ENCODE measurements at places on chromosomes 7 and 10.
A peak's percentile ranks its signal among the peaks of the same experiment; 100 is the strongest.

- DNase-seq = no peak
Measured at GRCh38 chr10:130707389-130707979, 571.3 kb downstream of the GLRX3 start.

- DNase-seq = no peak
Measured at GRCh38 chr10:62794306-62794705, 10.2 kb upstream of the ADO start.

GRCh38 chr7:11217848-11218565 is 244.3 kb downstream of the PHF14 start:
- no peak for DNase-seq

DNA sequence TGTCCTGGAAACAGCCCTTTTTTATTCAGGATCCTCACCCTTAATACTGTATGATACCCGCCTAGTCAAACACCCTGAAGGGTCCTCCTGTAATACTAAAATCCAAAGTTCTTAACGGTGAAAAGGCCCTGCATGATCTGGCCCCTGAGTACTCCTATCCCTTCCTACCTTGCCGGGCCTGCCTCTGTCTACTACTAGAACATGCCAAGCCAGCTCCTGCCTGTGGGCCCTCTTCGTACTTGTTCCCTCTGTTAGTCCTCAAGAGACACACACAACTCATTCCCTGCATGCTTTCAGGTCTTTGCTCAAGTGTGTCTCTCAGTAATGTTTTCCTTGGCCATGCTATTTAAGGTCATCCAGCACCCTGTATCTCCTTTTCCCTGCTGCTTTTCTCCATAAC is 5.0 kb upstream of the WAPL start:
- no peak for DNase-seq

- DNase-seq = no peak
Measured at GRCh38 chr7:46784732-46785131, 797.2 kb downstream of the TNS3 start.

DNA sequence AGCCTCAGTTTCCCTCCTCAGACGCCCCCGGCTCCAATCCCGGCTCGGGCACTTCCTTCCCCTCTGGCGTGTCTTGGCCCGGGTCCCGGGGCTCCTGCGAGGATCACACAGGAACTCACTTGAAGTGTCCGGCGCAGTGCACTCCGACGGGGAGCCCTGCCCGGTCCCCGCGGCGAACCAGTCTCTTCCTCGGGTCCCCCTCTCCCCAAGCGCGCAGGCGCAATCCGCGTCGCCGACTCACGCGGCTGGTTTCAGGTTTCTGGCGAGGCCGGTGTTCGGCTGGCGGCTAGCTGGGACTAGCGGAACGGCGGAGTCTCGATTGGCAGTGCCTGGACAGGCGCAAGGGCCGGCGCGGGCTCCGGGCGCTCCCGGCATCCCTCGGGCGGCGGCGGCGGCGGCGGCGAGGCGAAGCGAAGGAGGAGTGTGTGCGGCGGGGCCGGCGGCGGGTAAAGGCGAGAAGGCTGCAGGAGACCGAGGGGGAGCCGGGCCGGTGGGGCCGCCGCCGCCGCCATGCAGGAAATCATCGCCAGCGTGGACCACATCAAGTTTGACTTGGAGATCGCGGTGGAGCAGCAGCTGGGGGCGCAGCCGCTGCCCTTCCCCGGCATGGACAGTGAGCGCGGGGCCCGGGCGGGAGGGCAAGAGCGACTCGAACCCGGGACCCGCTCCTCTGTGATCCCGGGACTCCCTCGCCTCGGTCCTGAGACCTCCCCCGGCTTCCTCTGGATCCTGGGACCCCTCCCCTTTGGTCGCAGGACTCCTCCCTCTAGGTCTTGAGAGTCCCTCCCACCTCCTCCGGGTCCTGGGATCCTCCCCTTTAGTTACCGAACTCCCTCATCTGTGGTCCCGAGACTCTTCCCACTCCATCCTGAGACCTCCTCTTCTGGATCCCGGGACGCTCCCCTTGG is at the start of the genes CPSF4 and PTCD1:
TSS of gene CPSF4 (plus strand) at position 371 of the 908 bp plus-strand sequence. CDS start at position 511, 140 bp downstream.
TSS of gene PTCD1 (minus strand) at position 226 of the 908 bp plus-strand sequence. CDS start 3,556 bp downstream, outside the sequence.
- DNase-seq = peak; percentile 82

- no peak for DNase-seq
Measured at GRCh38 chr10:70784471-70784870, 706 bp downstream of the TBATA start.

DNA sequence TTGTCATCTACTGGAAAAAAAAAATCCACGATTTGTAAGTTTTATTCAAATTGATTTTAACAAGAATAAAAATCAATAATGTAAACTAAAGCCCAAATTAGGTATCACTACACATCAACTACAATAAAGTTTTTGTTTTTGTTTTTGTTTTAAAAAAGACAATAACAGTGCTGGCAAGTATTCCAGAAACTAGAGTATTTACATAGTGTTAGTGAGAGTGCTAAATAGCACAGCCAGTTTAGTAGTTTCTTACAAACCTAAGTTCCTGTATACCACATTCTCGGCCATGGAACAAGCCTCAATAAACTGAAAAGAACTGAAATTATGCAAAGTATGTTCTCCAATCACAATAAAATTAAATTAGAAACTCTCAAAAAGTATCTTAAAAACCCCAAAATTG is 8.1 kb downstream of the ARHGAP12 start:
- DNase-seq = no peak

GRCh38 chr7:2576742-2577491 is 18.1 kb downstream of the IQCE start:
- DNase-seq = no peak

- peak; percentile 14 for DNase-seq
Measured at GRCh38 chr10:12484941-12485805, 135.8 kb downstream of the CAMK1D start.

Measured in stimulated activated CD4-positive, alpha-beta T cell treated with anti-CD3 and anti-CD28 coated beads, Interleukin-15, amount 100 ng/mL, for 1 hour (primary cell).